ENCODE measurements at places on chromosomes 1 and 21. TPM values are rescaled to one million over a fixed set of nuclear protein-coding genes. Genes with fewer than 3 reads are reported as not detected.

GRCh38 chr1:205706601-205707502 is 26.5 kb upstream of the SLC45A3 start:
- DNase-seq = no peak

DNA sequence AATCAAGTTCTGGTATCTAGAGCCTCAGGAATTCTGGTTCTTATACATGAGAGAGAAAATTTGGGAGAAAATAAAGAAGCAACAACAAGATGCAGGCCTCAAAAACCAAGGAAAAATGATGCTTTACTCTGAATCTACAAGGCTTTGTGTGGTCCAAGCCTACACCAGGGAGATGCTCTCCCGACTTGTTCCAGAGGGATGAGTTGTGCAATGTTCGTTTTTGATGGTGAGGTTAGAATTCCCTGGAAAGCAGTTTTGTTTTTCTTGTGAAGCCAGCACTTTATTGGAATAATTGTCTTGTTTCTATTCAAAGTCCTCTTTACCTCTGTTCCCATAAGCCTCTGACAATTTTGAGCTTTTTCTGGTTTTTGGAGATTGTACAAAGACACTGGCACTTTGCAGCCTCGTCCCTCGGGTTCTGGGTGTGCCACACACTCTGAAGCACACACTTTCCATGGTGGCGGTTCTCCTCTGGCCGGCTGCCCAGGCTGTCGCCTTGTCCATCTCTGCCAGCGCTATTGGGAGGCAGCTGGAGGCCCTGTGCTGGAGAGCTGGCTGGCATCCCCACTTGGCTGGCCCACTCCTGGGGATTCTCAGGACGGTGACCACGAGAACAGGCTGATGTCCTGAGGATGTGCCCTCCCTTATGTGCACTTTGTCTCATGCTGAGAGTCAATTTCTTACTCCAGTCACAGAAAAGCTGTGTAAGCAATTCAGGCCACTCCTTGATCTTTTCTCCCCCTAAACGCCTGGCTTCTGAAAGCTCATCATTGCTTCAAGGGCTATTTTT is 70.2 kb downstream of the EDEM3 start:
- DNase-seq = no peak

Gene GRIK1
- total RNA-seq = not detected

Gene PPIAL4G
- total RNA-seq = not detected

DNA sequence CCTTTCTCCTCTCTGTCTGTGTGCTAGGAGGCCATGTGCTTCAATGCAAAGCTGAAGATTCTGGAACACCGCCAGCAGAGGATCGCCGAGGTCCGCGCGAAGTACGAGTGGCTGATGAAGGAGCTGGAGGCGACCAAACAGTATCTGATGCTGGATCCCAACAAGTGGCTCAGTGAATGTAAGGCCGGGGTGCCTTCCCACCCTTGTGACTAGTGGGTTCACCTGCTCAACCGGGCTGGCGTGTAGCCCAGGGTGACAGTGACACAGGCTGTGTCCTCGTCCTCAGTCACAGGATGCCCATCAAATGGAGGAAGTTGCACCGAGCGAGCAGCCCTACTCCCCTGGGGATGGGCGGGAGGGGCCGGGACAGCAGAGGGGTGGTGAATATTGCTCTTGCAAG is 544.1 kb downstream of the KIF26B start:
- no peak for DNase-seq

DNA sequence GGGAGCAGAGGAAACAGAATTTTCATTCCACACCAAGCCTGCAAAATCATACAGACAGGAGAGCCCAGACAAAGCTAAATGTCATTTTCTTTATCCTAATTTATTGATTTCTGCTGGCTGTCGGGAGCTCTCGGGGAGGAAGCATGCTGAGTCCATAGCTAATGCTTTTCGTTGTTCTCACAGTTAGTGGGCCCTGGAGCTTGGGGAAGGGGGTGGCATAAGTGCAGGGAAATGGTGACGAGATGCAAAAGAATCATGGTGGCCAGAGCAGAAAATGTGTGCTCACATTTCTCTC is 202.4 kb downstream of the TOMM20 start:
- no peak for DNase-seq

Gene TIE1
- 0.18 TPM for total RNA-seq

DNA sequence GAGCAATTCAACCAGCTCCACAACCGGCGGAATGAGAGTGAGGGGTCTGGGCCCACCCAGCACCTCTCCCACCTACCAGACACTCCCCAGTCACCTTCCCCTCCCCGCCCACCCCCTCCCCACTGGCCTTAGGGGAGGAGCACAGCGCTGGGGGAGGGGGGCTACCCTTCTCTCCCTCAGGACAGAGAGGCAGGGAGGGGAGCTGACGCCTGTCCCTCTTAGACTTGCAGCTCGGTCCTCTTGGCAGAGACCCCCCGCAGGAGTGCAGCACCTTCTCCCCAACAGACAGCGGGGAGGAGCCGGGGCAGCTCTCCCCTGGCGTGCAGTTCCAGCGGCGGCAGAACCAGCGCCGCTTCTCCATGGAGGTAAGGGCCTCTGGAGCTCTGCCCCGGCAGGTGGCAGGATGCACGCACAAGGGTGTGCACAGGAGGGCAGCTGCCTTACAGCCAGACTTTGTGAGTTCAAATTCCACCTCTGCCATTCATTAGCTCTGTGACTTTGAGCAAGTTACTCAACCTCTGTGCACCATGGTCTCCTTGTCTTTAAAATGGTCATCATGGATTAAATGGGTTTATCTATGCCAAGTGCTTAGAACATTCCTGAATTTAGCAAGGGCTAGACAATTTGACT is 18.9 kb downstream of the CDK18 start:
- no peak for DNase-seq
